Activated T-helper 1 cell treated with anti-CD3 and anti-CD28 coated beads, Interleukin-2, amount 50 U/mL, for 16 hours (primary cell): ENCODE measurements at places on chromosomes 4 and X.

GRCh38 chrX:77771601-77772000, 14.4 kb downstream of the ATRX start:
- no peak for DNase-seq

GRCh38 chr4:65580551-65580950, 89.7 kb downstream of the EPHA5 start:
- no peak for DNase-seq

DNA sequence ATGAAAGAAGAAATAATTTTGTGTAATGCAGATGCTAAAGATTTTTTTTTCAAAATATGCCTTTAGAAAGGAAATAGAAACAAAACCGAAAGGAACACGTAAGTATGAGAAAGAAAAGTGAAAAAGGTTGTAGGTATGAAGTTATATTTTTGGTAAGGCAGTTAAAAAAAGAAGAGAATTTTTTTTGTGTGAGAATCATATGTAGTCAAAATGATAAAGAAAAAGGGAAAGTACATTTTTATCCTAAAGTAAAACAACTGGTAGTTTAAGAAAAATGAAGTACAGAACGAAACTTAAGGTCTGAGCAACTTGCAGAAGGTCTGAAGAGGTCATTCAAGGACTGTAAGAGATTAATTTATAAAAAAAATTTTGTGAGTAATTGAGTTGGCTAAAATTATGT, 164.0 kb upstream of the TRAM1L1 start:
- DNase-seq: no peak

GRCh38 chrX:10112510-10112909, 44.3 kb upstream of the CLCN4 start:
- no peak for DNase-seq

GRCh38 chr4:81346719-81347118, 125.0 kb downstream of the RASGEF1B start:
- DNase-seq: no peak

- DNase-seq: no peak
Observed at GRCh38 chr4:153185331-153185852, 18.9 kb upstream of the TRIM2 start.

DNA sequence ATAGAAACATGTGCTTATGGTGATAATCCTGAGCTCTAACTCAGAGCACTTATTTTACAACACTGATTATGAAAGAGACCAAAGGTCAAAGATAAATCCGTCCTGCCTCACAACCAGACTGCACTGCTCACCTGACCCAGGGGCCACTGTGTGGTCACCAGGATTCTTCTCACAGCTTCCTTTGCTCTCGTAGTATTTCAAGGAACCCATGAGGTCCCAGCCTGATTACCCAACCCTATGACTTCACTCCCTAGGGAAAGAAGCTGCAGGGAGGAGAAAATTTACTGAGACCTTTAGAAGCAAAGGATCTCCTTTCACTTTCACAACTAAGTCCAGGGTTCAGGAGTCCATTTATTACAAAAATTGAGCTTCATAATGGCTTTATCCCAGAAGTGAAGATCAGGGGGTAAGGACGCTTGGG, 9.6 kb downstream of the SLC25A5 start:
- no peak for DNase-seq

GRCh38 chrX:38260231-38260630, 39.6 kb upstream of the SRPX start:
- DNase-seq: no peak

DNA sequence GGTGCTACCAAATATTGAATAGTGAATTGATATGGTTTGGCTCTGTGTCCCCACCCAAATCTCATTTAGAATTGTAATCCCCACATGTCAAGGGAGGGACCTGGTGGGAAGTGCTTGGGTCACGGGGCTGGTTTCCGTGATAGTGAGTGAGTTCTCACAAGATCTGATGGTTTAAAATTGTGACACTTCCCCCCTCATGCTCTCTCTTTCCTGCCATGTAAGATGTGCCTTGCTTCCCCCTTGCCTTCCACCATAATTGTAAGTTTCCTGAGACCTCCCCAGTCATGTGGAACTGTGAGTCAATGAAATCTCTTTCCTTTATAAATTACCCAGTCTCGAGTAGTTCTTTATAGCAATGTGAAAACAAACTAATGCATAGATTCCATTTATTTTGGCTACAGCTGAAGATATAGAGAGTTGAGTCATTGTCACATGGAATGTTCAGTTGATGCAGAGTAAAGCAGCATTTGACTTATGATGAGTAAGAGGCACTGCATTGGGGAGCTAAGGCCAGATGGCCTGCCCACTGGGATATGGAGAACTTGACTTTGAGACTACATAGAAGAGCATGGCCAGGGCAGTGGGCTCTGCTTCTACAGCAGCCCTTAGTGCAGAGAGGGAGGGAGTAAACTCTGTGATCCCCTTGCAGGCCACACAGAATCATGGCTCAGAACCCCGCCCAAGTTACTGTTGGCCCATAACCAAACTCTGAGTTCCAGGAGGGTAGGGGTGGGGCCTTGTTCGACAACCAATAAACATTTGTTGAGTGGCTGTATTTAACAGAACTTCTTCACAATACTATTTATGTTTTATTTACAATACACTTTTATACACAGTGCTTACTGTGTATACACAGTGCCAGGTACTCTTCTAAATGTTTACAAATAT, 34.2 kb downstream of the RAI2 start:
- no peak for DNase-seq

- DNase-seq: no peak
Observed at GRCh38 chr4:148170408-148171365, 271.5 kb downstream of the NR3C2 start.

GRCh38 chr4:149823769-149824221, 8.2 kb upstream of the IQCM start:
- DNase-seq: no peak

- DNase-seq: no peak
Observed at GRCh38 chrX:153853902-153854267, 23.5 kb upstream of the PDZD4 start.

- no peak for DNase-seq
Observed at GRCh38 chrX:13008189-13008533, 33.3 kb downstream of the TMSB4X start.

DNA sequence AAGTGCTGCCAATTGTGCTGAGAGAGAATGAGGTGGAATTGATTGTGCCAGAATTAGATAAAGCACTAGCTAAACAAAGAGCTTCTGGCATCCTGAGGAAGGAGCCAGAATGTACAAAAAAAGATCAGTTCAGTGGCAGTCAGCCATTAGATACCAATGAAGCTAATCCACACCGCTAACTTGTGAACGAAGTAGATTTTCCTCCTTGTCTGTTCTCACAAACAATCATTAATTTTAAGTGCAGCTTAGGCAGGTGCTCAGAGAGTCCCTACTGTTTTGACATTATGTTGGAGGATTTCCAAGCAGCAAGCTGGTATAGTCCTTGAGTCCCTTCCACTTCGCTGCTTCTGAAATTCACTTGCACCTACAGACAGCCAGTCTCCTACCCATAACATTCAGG, 617.4 kb downstream of the CENPC start:
- DNase-seq: no peak

GRCh38 chr4:2689114-2689513, 67.0 kb downstream of the TNIP2 start:
- DNase-seq: no peak

DNA sequence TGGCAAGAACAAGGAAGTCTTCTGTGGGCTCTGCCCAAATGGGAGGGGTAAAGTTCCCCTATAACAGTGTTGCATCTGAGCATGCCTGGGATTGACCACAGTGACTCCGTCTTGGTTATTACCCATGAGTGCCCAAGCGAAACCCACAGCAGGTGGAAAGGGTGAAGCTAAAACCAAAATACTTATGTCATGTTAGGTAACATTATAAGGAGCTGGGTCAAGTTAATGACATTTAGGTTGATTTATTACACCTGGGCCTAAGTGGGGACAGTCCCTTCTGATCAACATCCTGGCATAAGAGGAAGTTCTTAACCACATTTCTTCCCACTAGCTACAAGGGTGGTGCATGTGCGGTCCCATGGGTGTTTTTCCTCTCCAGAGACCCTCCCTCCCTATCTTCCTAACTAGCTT, 1.3 kb upstream of the ZNF732 start:
- no peak for DNase-seq

DNA sequence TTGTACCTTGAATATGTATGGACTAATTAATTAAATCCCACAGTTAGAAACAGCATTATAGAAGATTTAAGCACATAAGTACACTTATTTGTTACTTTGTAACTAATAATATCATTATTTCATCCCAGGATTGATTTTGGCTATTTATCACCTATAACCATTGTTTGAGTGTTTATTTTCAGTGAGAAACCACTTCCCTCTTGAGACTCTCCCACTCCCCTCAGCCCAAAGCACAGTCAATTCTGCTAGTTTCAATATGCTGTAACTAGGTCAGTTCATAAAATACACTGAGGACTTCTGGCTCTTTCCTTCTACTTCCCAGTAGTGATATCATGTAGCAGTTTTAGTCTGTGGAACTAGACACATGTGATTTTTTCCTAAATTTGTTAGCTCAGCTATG, 16.3 kb downstream of the OFD1 start:
- no peak for DNase-seq

DNA sequence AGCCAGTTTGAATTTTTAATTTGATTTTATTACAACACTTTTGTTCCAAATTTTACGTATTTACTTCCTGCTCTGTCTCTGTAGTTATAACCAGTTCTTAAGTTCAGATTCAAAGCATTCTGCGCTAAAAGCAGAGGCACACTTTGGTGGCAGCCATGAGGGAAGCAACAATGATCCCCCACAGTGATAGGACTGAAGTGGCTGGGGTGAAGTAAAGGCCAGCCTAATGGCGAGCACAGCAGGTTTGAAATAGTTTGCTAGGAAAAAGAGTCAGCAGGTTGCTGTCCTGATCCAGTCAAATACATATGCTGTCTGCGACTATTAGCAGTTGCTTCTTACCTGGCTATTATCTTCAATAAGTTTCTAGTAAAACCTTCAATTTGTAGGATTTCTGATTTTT, 176.3 kb downstream of the RPA4 start:
- no peak for DNase-seq
